ENCODE measurements at places on chromosomes 4 and X. TPM values are rescaled to one million over a fixed set of nuclear protein-coding genes. Genes with fewer than 3 reads are reported as not detected.

GAGE12F gene
- total RNA-seq: not detected

LINC00632 gene
- total RNA-seq: 28.7 TPM

PDGFRA gene
- 6.5 TPM for total RNA-seq

CDK16 gene
- total RNA-seq: 31.1 TPM

TMEM150C gene
- total RNA-seq: 8.7 TPM

SERPINA7 gene
- total RNA-seq: 325 TPM
